ENCODE measurements at places on chromosomes 6 and 20.

DNA sequence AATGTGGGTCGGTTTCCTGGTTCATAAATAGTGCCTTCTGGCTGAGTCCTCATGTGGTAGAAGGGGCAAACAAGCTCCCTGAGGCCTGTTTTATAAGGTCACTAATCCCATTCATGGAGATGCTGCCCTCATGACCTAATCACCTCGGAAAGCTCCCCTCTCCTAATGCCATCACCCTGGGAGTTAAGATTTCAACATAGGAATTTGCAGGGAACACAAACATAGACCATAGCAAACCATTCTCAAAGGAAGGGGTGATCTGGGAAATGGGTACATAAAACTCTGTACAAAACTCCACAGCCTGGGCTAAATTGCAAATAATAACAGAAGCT, 1.5 kb upstream of the ADTRP start:
- no peak for DNase-seq

DNA sequence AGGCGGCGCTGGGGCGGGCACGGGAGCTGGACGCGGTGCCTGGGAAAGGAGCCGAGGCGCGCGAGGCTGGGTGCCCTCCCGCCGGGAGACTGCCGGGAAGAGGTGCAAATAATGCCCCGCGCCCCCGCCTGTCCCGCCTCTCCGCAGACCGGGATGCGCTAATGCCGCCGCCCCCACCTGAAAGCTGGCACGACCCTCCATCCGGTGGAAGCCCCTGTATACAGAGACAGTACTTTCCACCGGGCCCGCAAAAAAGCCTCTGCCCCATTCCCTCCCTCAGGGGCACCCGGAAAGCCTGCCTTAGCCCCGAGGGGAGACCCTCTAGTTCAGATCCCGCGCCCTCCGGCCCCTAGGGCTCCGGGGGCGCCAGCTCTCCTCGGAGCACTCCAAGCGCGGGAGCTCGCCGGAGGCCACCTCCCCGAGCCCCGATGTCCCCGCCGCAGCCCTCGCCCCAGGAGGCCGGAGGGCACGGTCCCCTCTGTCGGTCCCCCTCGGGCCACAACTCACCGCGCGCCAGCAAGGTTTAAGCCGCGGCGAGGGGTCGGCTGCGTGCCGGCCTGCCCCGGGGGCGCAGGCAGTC, 1.2 kb downstream of the GRM4 start:
- DNase-seq: no peak

- DNase-seq: no peak
Observed at GRCh38 chr6:30066082-30066481, 916 bp upstream of the PPP1R11 start.

DNA sequence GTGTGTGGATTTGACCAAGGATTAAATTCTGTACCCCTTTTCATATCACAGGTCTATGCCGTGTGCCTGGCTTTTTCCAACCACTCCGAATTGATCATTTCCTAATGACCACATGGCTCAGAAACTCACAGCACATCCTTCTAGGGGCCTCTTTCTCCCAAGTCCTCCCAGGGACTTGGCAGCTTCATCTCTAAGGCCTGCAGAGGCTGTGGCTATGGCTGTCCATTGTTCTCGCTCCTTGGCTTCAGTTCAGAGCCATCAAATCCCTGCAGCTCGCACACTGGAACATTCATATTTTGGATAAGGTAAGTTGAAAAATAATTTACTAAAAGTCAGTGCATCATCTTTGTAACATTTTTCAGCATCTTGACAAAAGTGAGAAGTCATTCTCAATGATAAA, 497.2 kb upstream of the CDH4 start:
- no peak for DNase-seq

DNA sequence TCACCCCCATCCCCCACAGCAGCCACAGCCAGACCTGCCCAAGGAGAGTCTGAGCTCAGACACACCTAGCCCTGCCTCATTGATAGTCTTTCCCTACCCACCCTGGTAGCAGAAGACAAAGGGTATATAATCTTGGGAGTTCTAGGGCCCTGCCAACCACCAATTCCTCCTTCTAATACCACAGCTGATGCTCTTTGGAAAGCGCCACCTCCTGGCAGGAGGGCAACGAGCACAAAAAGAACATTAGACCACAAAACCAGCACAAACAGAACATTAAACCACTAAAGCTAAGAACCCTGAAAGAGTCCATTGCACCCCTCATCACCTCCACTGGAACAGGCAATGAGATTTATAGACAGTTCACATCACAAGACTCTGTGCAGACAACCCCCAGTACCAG, 195.8 kb upstream of the FUT9 start:
- no peak for DNase-seq

GRCh38 chr6:102075539-102075938, 682.0 kb downstream of the GRIK2 start:
- DNase-seq: no peak

GRCh38 chr6:10347561-10348327, 67.1 kb downstream of the TFAP2A start:
- DNase-seq: no peak

GRCh38 chr6:169487579-169488436, 214.0 kb downstream of the WDR27 start:
- no peak for DNase-seq

DNA sequence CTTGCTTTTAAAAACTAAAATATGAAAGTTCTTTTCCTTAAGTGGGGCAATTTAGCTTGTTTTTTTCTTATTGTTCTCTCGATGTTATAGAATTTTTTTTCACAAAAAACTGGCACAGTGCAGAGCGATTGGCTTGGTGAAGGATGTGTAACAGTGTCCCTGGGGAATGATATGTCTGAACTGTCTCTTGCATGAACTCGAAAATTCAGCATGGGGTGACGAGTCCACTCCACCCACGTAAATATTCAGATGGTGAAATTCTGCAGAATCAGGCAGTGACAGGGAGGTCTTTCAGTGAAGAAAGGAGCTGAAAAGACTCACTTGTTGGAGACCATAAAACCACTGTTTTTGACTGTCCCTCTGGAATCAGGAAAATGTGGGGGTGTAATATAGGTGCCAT, 505.3 kb downstream of the MMUT start:
- DNase-seq: no peak

GRCh38 chr6:137170266-137171052, 3.0 kb downstream of the IL22RA2 start:
- DNase-seq: no peak

DNA sequence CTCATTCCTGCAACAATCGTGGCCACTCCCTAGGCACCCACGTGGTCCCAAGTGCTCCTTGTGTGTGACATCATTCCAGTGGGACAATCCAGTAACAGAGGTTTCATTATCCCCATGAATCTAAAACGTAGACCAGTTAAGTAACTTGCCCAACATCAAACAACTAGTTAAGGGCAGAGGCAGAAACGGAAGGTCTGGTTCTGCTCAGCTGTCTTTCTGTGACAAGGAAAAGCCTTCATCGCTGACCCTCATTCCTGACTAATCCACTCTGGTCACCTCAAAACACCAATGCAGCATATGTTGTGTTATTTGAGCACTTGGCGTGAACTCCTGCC, 261.4 kb upstream of the JARID2 start:
- no peak for DNase-seq

- no peak for DNase-seq
Observed at GRCh38 chr6:32666420-32667300, at the start of gene HLA-DQB1. HLA-DQB1 (minus strand) TSS chr6:32666657; CDS start chr6:32666607, 50 bp downstream.

GRCh38 chr6:30798494-30798893, 54.1 kb upstream of the IER3 start:
- DNase-seq: no peak
